ENCODE measurements at places on chromosomes 3 and 15. TPM values are rescaled to one million over a fixed set of nuclear protein-coding genes. Genes with fewer than 3 reads are reported as not detected.

GRCh38 chr15:59537403-59537802 lies 74.2 kb upstream of the GCNT3 start:
- no peak overlapping the region for H3K4me3 ChIP-seq
- no peaks in the 10 kb centered on the region for H3K36me3 ChIP-seq
- no peak overlapping the region for H3K27ac ChIP-seq
- peaks cover 14% of the 10 kb centered on the region for H3K4me1 ChIP-seq

DNA sequence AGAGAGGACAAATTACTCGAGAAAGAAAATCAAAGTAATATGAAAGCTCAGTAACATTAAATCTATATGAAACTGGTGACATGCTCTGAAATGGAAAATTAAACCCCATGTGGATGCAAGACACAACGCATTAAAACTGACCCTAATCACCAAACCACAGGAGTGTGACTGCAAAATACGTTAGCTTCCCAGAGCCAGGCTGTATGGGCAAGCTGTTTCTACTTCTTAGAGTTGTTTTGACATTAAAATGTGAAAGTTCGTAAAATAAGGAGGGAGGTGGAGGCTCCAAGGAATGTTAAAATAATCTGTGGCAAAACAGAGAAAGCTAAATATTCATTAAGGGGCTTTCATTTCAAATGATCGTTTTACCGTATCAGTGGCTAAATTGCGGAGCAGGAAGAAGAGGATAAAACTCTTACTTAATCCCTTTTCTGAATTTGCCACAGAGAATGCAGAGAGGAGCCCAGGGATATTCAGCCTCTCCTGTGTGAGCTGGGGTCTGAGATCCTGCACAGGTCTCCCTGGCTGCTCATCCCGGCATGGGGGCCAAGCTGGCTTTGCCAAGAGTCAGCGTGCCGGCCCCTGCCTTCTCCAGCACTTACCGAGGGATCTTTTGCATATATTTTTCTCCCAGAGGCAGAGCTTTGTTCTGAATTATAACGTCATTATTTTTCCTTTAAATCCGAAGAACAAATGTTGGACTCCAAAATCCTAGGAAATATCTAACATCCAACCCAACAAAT lies 239.8 kb upstream of the THBS1 start:
- H3K27ac ChIP-seq, result no peak overlapping the region
- H3K4me3 ChIP-seq, result no peak overlapping the region
- H3K4me1 ChIP-seq, result peaks cover 10% of the 10 kb centered on the region
- H3K36me3 ChIP-seq, result no peaks in the 10 kb centered on the region
- H3K27me3 ChIP-seq, result no peaks in the 10 kb centered on the region
- DNase-seq, result no peak

Gene MESP2
- polyA plus RNA-seq, result 0.05 TPM

- no peaks in the 10 kb centered on the region for H3K36me3 ChIP-seq
- DNase-seq, result no peak
- no peak overlapping the region for H3K27ac ChIP-seq
- no peak overlapping the region for H3K4me3 ChIP-seq
- H3K27me3 ChIP-seq, result no peaks in the 10 kb centered on the region
- no peaks in the 10 kb centered on the region for H3K4me1 ChIP-seq
Observed at GRCh38 chr15:88247914-88248313, 8.6 kb downstream of the NTRK3 start.
